ENCODE measurements at places on chromosomes 12 and 14.

- no peak for DNase-seq
Measured at GRCh38 chr12:3912863-3913262, 39.7 kb upstream of the PARP11 start.

GRCh38 chr12:75528692-75529091, 17.3 kb upstream of the KRR1 start:
- no peak for DNase-seq

DNA sequence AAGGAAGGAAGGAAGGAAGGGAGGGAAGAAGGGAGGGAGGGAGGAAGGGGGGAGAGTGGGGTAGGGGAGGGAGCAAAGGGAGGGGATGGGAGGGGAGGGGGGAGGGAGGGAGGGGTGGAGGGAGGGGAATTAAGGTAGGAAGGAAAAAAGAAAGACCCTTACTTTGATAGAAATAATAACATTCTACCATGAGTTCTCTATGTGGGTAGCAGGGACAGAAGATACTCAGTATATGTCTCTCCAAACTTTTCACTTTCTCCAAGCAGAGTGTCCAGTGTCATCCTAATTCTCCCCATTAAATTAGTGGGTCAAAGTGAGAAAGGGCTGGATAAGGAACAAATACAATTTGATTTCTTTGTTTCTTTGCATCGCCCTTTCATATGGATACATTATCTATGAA, 553.4 kb upstream of the USP15 start:
- no peak for DNase-seq

- no peak for DNase-seq
Measured at GRCh38 chr14:45406942-45407341, 153.9 kb upstream of the MIS18BP1 start.

GRCh38 chr12:68587448-68587873, 23.2 kb upstream of the RAP1B start:
- DNase-seq: no peak

DNA sequence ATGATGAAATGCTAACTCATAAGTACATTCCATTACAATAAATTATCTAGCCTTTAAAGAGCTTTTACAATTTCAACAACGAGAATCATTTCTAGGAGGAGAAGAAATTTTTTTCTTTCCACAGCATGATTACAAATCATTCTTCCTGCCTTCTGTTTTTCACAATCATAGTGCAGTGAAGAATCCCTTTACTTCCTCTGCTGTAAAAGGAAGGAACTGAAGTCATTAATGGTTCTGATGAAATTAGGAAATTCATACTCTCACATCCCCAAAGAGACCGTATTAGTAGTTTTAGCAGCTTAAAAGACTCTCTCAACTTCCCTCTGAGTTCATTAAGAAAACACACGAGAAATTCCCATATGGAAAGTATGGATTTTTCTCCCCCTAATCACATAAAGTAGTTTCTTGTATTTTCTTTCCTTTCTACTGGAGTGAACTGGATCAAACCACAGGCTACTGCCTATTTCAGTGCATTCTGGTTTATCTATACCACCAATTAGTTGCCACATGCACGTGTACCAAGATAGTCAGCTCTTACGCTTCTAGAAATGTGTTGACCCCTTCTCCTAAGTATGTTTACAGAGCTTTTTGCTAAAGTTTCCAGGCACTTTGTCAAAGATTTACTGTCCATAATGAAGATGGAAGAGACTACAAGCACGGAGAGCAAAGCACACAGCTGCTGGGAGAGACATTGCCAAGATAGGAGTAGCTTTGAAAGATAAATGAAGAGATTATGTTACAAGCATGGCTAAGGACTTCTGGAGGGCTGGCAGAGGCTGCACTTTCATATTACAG, 58.9 kb upstream of the KITLG start:
- DNase-seq: no peak

DNA sequence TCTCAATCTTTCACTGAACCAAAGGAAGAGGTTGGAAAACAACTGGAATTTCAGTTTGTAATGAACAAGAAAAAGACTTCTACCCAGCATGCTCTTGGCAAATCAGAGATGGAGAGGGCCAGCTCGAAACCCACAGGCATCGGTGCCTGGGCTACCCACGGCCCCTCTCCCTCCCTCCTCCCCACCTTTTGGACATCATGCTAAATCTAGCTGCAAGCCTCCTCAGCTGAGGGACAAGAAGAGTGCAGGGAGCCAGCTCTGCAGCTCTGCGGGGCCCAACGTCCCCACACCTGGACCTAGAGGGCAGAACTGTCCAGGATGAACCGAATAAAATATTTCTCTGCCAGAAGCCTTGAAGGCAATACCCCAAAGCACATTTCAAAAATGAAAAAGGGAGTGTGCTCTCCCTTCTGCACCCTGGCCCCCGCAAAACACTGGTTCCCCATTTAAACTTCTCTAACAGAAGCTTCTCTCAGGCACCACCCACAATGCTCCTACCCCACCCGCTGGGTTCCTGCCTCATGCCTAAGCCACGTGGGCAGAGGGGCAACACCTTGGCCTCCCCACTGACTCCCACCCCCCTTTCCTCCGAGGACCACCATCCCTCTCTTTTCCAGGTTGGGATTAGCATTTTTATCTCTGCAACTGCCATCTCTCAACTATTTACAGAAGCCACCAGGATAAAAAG, 8.2 kb downstream of the CAMKK2 start:
- DNase-seq: no peak

DNA sequence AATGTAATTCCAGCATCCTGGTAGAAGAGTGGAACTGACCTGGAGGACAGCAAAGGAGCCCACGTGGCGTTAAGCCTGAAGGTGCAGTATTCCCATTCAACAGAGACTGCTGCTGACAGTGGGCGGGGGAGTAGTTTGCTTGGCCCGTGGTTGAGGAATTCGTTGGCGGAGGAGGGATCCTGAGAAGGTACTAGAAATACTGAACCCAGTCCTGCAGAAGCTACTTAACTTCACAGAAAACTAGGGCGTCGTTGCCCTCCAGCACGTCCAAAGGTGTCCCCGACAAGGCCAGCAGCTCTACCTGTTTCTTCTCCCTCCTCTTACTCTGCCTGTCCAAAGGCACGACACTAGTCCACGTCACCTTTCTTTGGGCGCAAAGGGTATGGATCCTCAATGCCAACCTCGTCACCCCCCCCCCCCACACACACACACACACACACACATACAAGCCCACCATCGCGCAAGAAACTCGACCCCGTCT, 303 bp downstream of the PUS7L start:
- DNase-seq: no peak

DNA sequence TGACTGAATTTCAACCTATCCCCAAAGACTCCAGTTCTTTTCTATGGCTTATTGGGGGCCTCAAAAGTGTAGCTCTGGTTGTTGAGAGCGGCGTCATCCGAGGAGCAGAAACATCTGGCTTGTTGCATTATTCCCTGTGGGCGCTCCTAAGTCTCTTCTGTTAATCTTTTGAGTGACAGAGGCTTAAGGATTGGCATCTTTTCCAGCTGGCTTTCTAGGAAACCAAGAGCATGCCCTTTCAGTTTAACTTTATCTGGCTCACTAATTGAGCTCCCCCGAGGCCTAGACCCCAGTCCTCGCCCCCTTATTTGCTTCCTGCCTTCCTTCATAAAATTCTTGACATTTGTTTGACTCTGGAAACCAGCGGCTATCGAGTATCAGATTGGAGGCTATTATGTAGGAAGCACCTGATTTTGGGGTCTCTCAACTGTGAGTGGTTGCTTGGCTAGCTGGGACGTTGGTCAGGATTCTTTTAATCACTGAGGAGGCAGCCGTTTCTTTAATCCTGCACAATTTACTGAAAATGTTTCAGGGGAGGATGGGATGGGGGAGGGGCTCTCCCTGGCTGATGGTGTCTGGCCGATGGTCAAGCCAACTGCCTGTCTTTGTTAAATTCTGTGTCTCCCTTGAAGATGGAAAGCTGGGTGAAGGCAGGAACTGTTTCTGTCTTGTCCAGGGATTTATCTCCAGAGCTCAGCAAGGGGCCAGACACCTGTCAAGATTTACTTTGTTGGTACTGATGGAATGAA, 3.1 kb downstream of the SMOC1 start:
- DNase-seq: no peak

DNA sequence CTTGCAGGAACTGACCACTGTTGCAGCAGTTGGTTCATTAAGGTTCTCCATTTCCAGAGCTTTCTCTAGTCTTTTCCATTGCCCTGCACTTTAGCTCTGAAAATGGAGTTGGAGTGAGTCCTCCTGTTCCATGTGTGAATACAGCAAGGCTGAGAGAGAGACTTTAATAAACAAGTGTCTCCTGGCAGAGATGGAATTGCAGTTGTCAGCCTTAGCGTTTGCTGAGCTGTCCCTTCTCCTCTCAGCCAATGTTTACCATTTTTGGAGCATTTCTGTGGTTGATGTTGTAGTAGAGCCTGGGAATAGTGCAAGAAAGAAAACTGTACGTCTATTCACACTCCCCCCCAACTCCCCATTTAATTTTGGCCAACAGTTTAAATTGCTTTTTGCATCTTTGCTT, 7.5 kb upstream of the MANSC4 start:
- no peak for DNase-seq

- DNase-seq: no peak
Measured at GRCh38 chr12:13463189-13463588, 266.7 kb downstream of the EMP1 start.

DNA sequence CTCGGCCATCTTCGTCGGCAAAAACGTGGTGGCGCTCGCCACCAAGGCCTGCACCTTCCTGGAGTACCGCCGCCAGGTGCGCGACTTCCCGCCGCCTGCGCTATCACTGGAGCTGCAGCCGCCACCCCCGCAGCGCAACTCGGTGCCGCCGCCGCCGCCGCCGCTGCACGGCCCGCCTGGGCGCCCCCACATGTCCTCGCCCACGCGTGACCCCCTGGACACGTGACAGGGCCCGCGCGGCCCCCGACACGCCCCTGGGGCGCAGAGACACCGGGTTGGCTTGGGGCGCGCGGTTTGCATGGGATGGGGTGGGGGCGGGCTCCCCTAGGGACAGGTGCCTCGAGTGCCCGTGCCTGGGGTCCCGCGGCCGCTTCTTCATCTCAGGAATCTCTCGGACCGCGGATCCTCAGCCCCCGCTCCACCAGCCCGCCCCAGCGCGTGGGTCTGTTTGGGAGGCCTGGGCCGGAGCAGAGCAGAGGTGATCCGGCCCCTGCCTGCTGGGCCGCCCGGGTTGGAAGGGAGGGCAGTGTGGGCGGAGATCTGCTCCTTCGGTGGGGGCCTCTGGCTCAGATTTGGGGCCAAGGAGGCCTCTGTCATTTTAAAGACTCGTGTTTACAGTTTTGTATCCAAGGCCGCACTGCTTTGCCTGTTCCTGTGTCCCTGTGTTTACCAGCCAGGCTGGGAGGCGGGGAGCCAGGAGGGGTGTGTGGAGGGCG, 3.3 kb downstream of the TMEM121 start:
- DNase-seq: no peak

GRCh38 chr12:60710246-60710645, 1114.4 kb downstream of the SLC16A7 start:
- no peak for DNase-seq

DNA sequence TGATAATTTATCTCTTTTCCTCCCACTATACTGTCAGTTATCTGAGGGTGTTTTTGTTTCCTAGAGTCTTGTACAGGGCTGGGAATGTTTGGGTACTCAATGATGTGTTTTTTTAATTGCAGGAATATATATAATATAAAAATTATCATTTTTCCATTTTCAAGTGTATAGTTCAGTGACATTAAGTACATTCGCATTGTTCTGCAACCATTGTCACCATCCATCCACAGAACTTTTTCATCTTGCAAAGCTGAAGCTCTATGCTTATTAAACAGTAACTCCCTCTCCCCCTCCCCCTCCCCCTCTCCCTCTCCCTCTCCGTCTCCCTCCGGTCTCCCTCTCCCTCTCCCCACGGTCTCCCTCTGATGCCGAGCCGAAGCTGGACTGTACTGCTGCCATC, 93.0 kb upstream of the MANSC4 start:
- no peak for DNase-seq

DNA sequence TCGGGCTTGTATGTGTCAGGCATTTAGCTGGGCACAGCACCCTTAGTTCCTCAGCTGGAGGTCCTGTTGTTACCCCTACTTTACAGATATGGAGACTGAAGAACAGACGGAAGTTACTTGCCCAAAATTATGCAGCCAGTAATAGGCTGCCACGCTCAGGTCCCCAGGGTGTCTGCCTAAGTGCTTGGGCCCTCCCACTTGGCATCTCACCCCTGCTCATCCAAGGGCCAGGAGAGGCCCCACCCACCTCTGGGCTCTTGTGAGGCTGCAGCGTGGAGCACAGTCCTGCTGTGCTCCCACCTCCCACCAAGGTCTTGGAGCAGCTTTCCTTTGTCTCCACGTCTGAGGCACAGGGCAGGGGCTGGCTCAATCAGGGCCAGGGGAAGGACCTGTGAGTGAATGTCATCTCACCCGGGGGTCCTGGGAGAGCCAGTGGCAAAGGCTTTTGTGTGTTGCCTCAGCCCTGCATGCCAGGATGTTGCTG, 64.6 kb downstream of the BEGAIN start:
- no peak for DNase-seq

DNA sequence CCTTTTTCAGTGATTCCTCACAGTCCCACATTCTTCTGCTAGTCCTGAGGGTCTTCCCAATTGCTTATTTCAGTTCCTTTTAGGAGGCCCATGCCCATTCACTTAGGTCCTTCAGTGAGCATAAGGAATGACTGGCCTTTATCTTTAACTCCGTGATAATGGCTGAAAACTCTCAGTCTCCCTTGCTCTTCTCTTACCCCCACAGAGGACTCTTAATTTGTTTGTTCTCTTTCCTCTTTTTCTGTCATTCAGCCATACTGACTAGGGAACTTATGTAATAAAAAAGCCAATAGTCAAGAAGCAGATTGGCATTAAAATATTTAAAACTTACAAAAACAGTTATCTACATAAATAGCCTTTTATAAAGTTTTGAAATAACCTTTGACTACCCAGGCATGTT, 17.1 kb upstream of the VDR start:
- DNase-seq: no peak

DNA sequence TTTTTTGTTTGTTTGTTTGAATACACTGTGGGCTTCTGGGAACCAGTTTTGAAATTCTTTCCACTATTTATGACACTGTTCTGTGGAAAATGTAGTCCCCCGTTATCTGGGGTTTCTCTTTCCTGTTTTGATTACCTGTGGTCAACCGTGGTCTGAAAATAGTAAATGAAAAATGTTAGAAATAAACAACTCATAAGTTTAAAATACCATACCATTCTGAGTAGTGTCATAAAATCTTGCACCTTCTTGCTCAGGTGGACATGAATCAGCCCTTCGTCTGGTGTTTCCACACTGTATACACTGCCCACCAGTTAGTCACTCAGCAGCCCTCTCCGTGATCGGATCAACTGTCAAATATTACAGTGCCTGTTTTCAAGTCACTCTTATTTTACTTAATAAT, 5.1 kb upstream of the PAPOLA start:
- no peak for DNase-seq

GRCh38 chr14:68363843-68364767, 428.8 kb downstream of the ZFP36L1 start:
- DNase-seq: no peak

DNA sequence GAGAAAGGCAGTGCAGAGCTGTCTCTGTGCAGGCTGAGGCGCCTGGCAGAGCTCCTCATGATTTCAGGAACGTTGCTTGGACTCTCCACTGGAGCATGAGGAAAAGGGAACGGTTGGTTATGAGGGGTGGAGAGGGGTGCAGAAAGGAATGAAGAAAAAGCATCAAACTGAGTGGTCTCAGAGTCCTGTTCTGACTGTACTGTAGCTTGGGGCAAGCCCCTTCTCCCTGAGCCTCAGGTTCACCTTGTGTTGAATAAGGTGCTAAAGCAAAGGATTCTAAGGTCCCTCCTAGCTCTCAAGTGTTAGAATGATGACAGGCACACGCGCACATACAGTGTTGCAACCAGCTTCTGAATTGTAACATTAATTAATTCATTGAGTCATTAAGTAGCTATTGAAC, 125.2 kb upstream of the PARP11 start:
- no peak for DNase-seq

All from GM04504 (cell line).